ENCODE measurements at places on chromosomes 5 and 9. TPM values are rescaled to one million over a fixed set of nuclear protein-coding genes. Genes with fewer than 3 reads are reported as not detected.

DNA sequence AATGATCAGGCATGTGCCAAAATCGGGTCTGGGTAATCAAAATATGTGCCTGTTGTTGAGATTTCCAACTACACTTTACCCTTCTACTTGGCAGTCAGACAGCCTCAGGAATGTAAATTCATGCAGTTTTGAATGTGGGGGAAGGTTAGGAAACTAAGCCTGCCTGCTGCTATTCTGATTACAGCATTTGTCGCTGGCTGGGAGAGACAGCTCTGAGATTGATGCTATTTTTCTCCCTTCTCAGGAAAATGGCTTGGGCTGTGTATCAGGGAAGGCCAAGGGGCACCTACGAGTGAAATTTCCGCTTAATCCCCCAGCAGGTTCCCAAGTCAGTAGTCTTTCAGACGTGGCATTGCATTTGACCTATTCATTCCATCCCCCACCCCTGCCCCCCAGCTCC, 3.6 kb upstream of the RGS7BP start:
- no peaks in the 10 kb centered on the region for H3K36me3 ChIP-seq
- no peak overlapping the region for H3K27ac ChIP-seq
- H3K27me3 ChIP-seq = peaks cover 15% of the 10 kb centered on the region
- H3K4me1 ChIP-seq = no peaks in the 10 kb centered on the region
- peak overlapping the region; percentile 27 for H3K4me3 ChIP-seq

- H3K27ac ChIP-seq = no peak overlapping the region
- H3K4me1 ChIP-seq = no peaks in the 10 kb centered on the region
- DNase-seq = peak; percentile 43
- no peaks in the 10 kb centered on the region for H3K27me3 ChIP-seq
Observed at GRCh38 chr5:136062366-136063274, 33.8 kb downstream of the TGFBI start.

DNA sequence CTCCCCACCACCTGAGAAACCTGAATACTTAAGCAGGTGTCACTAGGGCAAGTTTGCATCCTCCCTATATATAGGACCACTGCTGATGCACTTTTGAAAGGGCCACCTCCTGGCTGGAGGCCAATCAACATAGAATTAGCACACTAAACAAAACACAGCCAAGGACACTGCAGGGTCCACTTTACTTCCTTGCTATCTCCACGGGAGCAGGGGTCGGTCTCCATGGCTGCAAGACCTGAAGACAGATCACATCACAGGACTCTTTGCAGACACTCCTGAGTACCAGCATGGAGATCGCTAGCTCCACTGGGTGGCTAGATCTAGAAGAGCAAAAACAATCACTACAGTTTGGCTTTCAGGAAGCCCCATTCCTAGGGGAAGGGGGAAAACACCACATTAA, 72.3 kb downstream of the C9orf153 start:
- no peak overlapping the region for H3K27ac ChIP-seq
- H3K27me3 ChIP-seq = no peaks in the 10 kb centered on the region
- DNase-seq = peak; percentile 77
- no peak overlapping the region for H3K4me3 ChIP-seq
- peaks cover 13% of the 10 kb centered on the region for H3K36me3 ChIP-seq

DNA sequence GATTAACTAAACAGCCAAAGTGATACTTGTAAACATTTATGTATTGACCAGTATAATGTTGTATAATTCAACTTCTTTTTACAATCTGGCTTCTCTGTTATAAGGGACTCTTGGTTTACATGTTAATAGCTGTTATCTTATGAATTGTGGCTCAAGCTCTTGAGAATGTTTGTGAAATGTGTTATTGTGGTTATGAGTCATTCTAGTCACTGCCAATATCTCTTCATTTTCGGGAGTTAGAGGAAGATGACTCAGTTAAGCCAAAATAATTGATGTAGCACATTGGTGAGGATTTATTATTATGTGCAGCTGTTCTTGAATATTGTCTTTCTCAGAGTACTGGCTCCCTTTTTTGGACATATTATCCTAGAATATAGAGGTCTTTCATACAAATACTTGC, 655.2 kb upstream of the RIOK2 start:
- no peaks in the 10 kb centered on the region for H3K36me3 ChIP-seq
- no peak overlapping the region for H3K27ac ChIP-seq
- DNase-seq = no peak
- H3K4me3 ChIP-seq = no peak overlapping the region
- no peaks in the 10 kb centered on the region for H3K27me3 ChIP-seq

- H3K27me3 ChIP-seq = no peaks in the 10 kb centered on the region
- peaks cover 1% of the 10 kb centered on the region for H3K36me3 ChIP-seq
- no peak overlapping the region for H3K4me3 ChIP-seq
- H3K4me1 ChIP-seq = no peaks in the 10 kb centered on the region
Observed at GRCh38 chr5:156148301-156148700, 178.7 kb upstream of the SGCD start.

- H3K27me3 ChIP-seq = no peaks in the 10 kb centered on the region
- no peaks in the 10 kb centered on the region for H3K36me3 ChIP-seq
- H3K4me1 ChIP-seq = no peaks in the 10 kb centered on the region
- no peak overlapping the region for H3K4me3 ChIP-seq
Observed at GRCh38 chr5:17995997-17996396, 361.7 kb downstream of the TAF11L14 start.

- no peaks in the 10 kb centered on the region for H3K27me3 ChIP-seq
- no peak overlapping the region for H3K27ac ChIP-seq
- no peaks in the 10 kb centered on the region for H3K36me3 ChIP-seq
- no peak overlapping the region for H3K4me3 ChIP-seq
Observed at GRCh38 chr5:148314187-148314586, 2.0 kb downstream of the SPINK7 start.

- H3K36me3 ChIP-seq = no peaks in the 10 kb centered on the region
- H3K27ac ChIP-seq = no peak overlapping the region
- no peak overlapping the region for H3K4me3 ChIP-seq
- H3K4me1 ChIP-seq = no peaks in the 10 kb centered on the region
Observed at GRCh38 chr9:12697719-12698118, 4.5 kb downstream of the TYRP1 start.

GRCh38 chr9:4781408-4781807, 11.3 kb upstream of the RCL1 start:
- H3K27ac ChIP-seq = no peak overlapping the region
- DNase-seq = no peak
- no peak overlapping the region for H3K4me3 ChIP-seq
- no peaks in the 10 kb centered on the region for H3K4me1 ChIP-seq
- no peaks in the 10 kb centered on the region for H3K27me3 ChIP-seq
- no peaks in the 10 kb centered on the region for H3K36me3 ChIP-seq

DNA sequence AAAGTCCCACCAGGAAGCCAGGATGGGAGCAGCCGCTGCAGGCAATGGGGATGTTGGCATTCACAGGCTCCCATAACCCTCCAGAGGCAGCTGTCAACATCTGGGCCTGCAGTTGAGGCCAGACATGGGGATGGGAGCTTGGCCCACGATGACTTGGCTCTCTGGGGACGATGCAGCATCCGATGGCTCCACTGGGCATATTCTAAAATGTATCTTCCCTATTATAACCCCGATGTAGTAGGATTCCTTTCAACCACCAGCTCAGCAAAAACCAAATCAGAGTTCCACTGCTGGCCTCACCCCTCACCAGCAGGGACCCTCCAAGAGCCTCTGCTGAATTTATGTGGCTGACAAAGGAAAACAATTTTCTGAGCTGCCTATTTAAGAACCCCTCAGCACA, 7.1 kb downstream of the SPRY4 start:
- H3K27ac ChIP-seq = no peak overlapping the region
- H3K4me1 ChIP-seq = peaks cover 16% of the 10 kb centered on the region
- H3K4me3 ChIP-seq = peak overlapping the region; percentile 99
- peaks cover 11% of the 10 kb centered on the region for H3K36me3 ChIP-seq

- H3K4me1 ChIP-seq = no peaks in the 10 kb centered on the region
- no peaks in the 10 kb centered on the region for H3K27me3 ChIP-seq
- H3K36me3 ChIP-seq = no peaks in the 10 kb centered on the region
Observed at GRCh38 chr9:107707915-107708441, 218.4 kb upstream of the KLF4 start.

The PTAR1 gene
- total RNA-seq = 112 TPM

The GZMA gene
- total RNA-seq = not detected

The NCS1 gene
- total RNA-seq = 38.1 TPM

Measured in H9 (cell line).